ENCODE measurements at places on chromosomes 1 and 21. TPM values are rescaled to one million over a fixed set of nuclear protein-coding genes. Genes with fewer than 3 reads are reported as not detected.

DNA sequence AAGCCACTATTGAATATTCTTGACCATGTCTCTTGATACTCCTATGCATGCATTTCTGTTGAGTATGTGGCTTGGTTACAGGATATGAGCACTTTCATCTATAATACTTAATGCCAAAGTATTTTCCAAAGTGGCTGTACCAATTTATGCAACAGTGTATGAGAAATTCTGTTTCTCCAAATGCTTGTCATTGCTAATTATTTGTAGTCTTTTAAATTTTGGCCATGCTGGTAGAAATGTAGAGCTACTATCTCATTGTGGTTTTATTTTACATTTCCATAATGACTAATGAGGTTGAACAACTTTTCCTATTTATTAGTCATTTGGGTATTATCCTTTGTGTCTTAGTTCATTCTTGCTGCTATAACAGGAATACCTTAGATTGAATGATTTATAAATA is 71.4 kb upstream of the TSPAN2 start:
- DNase-seq: no peak

The S100B gene
- polyA plus RNA-seq: 10.1 TPM

DNA sequence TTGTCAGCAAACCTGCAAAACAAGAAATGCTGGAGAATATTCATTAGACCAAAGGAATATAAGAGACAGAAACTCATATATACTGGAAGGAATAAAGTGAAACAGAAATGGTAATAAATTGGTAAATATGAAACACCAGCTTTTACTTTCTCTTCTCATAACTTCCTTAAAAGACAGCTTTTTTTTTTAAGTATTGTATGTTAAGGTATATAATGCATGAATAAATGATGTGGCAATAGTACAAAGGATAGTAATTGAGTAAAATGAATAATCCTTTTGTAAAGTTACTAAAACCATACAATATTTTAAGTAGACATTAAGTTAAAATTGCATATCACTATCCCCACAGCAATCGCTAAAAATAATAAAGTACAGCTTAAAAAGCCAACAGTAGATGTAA is 64.8 kb downstream of the TRIM33 start:
- DNase-seq: no peak

The AQP10 gene
- 0.41 TPM for polyA plus RNA-seq

- DNase-seq: no peak
Measured at GRCh38 chr1:70427976-70428375, 16.9 kb downstream of the CTH start.

GRCh38 chr1:160397651-160398050 is 2.7 kb upstream of the VANGL2 start:
- no peak for DNase-seq
